ENCODE measurements at places on chromosomes 1 and 21.

- no peak for DNase-seq
Observed at GRCh38 chr1:51331206-51332100, 1.1 kb upstream of the TTC39A start.

GRCh38 chr1:100530880-100531487, 7.0 kb upstream of the GPR88 start:
- DNase-seq, result no peak

GRCh38 chr1:71080230-71080738, 551 bp downstream of the ZRANB2 start:
- DNase-seq, result no peak

- DNase-seq, result no peak
Observed at GRCh38 chr1:59687081-59687480, 127.7 kb upstream of the HOOK1 start.

DNA sequence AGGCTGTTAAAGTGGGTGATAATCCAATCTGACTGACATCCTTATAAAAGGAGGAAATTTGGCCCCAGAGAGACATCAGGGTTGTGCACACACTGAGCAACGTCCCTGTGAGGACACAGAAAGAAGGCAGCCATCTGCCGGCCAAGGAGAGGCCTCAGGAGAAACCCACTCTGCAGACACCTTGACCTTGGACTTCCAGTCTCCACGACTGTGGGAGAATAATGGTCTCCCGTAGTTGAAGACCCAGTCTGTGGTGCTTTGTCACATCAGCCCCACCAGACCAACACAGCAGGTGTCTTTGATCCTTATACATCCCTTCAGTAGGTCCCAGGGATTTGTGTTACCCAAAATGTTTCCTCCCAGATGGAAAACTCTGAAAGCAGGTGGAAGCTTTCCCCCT, 4.2 kb upstream of the DNAJC28 start:
- no peak for DNase-seq

- DNase-seq, result no peak
Observed at GRCh38 chr1:162383516-162383915, 2.0 kb downstream of the C1orf226 start.

DNA sequence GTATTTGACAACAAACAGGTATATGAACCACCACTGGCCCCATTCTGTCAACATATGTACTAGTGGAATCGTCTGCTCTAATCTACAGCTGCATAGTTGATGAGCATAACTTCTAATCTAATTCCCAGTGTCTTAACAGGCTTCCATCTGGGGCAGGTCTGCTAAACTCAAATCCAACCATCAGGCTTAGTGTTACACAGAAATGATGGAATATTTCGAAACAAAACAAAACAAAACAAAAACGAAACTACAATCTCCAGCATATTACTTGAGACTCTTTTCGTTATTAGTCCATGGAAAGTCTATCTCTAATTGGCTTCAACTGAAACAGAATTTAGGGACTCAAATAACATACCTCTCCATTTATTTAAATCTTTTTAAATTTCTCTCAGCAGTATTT, 37.6 kb downstream of the DIPK1A start:
- DNase-seq, result no peak

DNA sequence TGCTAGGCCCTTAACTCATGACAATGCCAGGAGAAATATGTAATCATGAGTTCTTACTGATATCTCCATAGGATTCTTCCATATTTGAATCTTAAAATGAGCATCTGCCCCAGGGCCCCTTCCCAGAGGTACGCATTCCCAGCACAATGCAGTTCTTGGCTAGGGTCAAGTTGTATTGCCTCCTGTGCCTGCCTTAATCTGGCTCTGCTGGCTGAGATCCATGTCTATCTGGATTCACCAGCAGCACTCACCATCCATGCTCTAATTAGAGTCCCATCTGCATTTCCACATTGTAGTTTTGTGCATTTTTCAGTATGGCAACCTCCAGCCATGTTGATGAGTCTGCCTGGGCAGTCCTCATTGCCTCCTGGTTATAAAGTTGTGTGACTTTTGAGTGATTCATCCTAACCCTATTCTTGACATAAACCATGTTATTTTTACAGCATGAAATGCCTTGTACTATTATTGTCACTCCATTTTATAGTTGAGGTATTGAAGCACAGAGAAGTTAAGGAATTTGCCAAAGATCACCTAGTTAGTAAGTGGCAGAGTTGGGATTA, 55.9 kb downstream of the CAMSAP2 start:
- DNase-seq, result no peak

DNA sequence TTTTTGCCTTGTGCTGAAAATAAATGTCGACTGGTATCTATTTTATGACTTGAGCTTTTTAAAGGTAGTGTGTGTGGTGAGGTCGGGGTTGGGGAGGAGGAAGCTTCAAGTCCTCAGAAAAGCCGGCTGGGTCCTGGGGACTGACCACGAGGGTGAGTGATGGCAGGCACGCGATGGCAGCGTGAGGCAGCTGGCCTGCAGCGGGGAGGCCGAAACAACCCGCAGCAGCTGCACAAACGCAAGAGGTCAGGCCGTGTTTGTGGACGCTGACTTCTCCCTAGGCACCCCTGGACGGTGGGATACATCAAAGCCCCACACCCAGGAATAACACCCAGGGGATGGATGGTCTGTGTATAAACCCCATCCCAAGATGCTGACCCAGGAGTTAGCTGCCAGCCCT, 51.4 kb downstream of the ZBTB18 start:
- no peak for DNase-seq

- DNase-seq, result peak; percentile 68
Observed at GRCh38 chr1:77762072-77762476, 2.4 kb upstream of the USP33 start.

- no peak for DNase-seq
Observed at GRCh38 chr1:150068109-150068435, 496 bp downstream of the VPS45 start.

Measured in foreskin keratinocyte (primary cell).